Activated T-cell treated with anti-CD3 and anti-CD28 coated beads, Interleukin-2, amount 50 U/mL, for 72 hours (primary cell): ENCODE measurements at places on chromosomes 3 and 15.

- DNase-seq: no peak
Measured at GRCh38 chr3:170350515-170351413, 6.8 kb upstream of the SKIL start.

GRCh38 chr3:141181819-141182218 is 49.8 kb upstream of the PXYLP1 start:
- DNase-seq: no peak

DNA sequence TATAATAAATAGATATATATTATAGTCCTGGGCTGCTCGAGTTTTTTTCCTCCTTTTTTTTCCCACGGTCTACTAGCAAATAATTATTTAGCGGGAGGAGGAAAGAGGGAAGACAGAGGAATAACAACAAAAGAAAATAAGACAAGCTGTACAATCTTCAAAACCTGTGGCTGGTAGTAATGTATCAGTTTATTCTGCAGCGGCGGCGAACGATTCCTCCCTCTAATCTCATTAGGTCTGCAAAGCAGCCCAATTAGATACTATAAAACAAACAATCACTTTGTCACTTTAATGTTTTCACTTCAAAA is 390 bp upstream of the TLE3 start:
- DNase-seq: no peak

- peak; percentile 61 for DNase-seq
Measured at GRCh38 chr15:41935566-41936020, 36.8 kb downstream of the EHD4 start.

DNA sequence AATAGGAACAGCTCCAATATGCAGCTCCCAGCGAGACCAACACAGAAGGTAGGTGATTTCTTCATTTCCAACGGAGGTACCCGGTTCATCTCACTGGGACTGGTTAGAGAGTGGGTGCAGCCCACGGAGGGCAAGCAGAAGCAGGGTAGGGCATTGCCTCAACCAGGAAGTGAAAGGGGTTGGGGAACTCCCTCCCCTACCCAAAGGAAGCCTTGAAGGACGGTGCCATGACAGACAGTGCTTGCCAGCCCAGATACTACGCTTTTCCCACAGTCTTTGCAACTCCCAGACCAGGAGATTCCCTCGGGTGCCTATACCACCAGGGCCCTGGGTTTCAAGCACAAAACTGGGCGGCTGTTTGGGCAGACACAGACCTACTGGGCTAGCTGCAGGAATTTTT is 576.9 kb upstream of the NECTIN3 start:
- no peak for DNase-seq

DNA sequence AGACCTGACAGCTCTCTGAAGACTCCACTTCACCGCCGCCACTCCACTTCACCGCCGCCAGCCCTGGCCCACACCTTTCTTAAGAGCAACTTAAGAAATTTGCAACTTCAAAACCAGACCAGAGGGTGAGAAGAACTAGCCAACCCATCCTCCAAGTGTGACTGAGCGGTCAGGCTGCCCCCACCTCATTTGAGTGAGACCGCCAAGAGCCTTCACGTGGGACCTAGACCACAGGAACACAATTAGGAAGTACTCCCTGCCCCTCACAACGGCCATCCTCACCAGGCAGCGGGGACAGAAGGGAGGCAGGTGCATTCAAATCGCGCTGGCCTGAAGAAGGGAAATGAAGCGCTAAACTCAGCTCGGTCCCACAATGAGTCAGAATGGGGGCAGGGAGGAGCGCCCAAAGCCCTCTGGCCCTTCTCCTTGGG is 156.8 kb upstream of the BCL6 start:
- DNase-seq: no peak

- DNase-seq: no peak
Measured at GRCh38 chr15:101617390-101617965, 34.7 kb downstream of the TM2D3 start.

- DNase-seq: no peak
Measured at GRCh38 chr15:76447728-76448441, 111.3 kb downstream of the ISL2 start.

DNA sequence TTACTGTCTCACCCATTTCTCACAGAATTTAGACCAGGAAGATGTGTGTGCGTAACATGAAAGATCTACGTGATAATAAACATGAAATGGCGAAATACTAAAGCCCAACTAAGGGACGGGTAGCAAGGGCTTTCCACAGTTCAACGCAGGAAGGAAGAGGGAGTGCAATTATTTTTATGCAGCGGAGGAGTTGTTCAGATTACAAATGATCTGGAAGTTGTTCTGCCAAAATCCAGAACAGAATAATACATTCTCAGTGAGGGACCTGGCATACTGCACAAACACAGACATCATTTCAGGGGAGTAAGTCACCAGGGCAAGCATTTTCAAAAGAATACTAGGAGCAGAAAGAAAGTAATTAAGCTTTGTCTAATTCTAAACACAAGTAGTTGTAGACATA is 133.6 kb upstream of the RAP2B start:
- no peak for DNase-seq

GRCh38 chr3:63324621-63325020 is 46.5 kb downstream of the SYNPR start:
- DNase-seq: no peak

- no peak for DNase-seq
Measured at GRCh38 chr3:139425745-139426400, 36.4 kb upstream of the COPB2 start.

GRCh38 chr3:113245761-113246161 is 34.4 kb downstream of the BOC start:
- no peak for DNase-seq

GRCh38 chr3:115632026-115632425 is 8.7 kb downstream of the GAP43 start:
- no peak for DNase-seq

GRCh38 chr3:53023072-53023823 is 22.6 kb downstream of the SFMBT1 start:
- DNase-seq: no peak

GRCh38 chr3:53377794-53378193 is 30.5 kb upstream of the DCP1A start:
- no peak for DNase-seq

DNA sequence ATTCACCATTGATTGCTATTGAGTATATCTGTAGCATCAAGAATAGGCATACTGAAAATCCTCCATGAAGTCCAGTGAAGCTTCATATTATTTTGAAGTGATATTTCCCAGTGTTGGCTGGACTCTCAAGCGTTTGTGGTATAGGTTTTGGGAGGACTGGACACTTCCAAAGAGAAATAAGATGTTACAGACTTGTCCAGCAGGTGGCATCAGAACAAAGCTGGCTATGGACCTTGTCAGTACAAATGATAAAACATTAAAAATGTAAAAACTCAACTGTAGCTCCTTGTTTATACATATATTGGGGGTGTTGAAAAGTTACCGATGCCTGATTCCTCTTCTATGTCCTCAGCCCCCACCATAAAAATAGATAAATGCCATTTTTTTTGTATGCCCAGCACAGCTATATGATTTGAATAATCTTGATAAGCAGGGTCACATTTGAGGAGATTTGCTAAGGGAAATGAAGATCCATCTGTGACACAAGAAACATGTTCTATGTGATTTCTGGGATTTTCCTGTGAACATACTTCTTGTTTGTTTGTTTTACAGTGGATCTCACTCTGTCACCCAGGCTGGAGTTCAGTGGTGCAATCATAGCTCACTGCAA is 54.5 kb upstream of the GOLGA6B start:
- DNase-seq: peak; percentile 14

GRCh38 chr3:65398953-65399352 is 639.8 kb downstream of the MAGI1 start:
- DNase-seq: no peak

DNA sequence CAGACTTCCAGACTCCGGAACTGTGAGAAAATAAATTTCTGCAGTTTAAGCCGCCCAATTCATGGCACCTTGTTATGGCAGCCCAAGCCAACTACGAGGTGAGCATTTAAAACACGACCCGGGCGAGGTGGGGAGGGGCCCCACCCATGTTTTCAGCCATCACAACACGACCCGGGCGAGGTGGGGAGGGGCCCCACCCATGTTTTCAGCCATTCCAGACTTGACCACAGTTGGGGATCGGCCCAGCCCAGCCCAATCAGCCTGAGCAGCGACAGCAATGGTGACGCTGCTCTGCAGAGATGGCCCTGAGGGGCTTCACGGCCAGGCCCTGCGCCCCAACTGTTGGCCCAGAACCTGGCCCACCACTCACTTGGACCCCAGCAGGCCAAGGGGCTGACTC is 93.1 kb downstream of the ATP10A start:
- no peak for DNase-seq

GRCh38 chr3:60912876-60913275 is 338.4 kb downstream of the FHIT start:
- DNase-seq: no peak

GRCh38 chr3:195758721-195759353 is 38.1 kb downstream of the MUC20 start:
- DNase-seq: no peak

GRCh38 chr15:90295270-90295648 is 29.8 kb downstream of the NGRN start:
- DNase-seq: no peak

- no peak for DNase-seq
Measured at GRCh38 chr3:115292677-115293165, 145.6 kb upstream of the ZBTB20 start.

DNA sequence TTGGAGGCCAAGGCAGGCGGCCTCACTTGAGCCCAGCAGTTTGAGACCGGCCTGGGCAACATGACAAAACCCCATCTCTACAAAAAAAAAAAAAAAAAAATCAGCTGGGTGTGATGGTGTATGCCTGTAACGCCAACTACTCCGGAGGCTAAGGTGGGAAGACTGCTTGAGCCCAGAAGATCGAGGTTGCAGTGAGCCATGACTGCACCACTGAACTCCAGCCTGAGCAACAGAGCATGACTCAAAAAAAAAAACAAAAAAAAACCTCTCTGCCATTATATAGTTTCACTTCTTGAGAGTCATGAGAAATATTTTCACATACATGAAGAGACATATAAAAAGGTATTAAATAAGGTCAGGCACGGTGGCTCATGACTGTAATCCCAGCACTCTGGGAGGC is 45.9 kb upstream of the CP start:
- no peak for DNase-seq

DNA sequence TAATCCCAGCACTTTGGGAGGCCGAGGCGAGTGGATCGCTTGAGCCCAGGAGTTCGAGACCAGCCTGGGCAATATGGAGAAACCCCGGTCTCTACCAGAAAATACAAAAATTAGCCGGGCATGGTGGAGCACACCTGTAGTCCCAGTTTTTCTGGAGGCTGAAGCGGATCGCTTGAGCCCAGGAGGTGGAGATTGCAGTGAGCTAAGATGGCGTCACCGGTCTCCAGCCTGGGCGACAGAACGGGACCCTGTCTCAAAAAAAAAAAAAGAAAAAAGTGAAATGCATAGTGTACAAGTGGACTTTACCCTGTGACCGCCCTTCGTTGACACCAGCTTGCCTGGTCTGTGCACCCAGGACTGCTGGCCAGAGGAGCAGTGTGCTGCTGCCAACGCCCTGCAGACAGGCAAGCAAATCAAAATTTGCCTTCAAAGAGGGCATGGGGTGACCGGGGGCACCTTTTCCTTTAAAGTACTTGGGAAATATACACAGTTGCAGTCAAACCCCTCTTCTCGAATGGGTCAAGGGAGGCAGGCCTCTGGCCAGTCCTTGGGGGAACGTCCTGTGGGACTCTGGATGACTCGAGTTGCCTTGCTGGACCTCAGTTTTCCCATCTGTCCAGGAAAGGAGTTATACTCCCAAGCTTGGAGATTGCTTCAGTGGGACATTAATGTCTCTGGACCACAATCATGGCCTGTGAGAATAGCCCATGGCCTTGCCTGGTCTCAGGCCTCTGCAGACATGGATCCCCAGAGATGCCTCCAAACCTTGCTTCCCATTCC is 1.0 kb downstream of the XYLB start:
- no peak for DNase-seq

- DNase-seq: no peak
Measured at GRCh38 chr3:194720048-194720447, 34.4 kb downstream of the FAM43A start.

- no peak for DNase-seq
Measured at GRCh38 chr3:186637686-186638085, 2.5 kb upstream of the FETUB start.

GRCh38 chr15:69277316-69277715 is 21.4 kb upstream of the PAQR5 start:
- DNase-seq: no peak

GRCh38 chr3:164929642-164930041 is 148.7 kb downstream of the SI start:
- DNase-seq: no peak

- DNase-seq: no peak
Measured at GRCh38 chr3:32109256-32109655, 2.8 kb downstream of the GPD1L start.

DNA sequence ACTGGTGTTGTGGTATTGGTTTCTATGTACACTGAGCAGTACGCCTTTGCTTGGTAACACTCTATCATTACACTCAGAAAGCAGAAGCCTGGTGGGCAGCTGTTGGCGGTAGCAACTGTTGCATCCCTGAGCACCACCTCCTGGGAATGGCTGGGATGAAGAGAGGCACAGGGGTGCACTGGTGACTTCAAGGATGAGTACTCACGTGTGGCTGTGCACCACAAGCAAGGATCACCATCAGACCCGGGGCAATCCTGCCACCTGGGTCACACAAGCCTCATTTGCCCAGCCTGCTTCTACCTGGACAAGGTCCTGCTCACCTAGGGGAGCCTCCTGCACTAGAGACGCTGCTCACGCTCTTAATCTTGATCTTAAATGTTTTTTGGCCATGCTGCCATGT is 336.4 kb downstream of the SI start:
- DNase-seq: no peak

DNA sequence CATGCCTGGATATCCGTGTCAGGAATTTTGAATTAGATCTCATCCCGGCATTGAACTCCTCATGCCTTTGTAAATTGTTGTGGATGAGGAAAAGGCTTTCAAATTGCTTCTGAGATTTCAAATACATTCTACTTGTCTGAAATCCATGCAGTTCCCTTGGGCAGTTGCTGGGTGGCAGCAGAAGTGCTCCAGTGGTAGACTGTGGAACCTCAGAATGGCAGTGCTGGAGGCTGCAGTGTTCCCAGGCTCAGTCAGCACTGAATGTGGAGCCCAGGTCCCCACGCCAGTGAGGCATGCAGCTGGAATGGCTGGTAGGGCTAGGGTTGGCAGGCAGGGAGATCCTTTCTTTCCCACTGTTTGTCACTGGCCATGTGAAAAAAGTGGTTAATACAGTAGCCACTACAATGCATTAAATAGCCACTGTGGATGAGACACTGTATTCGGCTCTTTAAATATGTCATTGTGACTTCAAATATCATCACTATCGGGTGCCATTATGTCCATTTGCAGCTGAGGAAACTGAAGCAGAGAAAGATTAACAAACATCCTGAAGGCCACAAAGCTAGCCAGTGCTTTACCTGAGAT is 98.6 kb downstream of the TPRG1 start:
- DNase-seq: peak; percentile 39

DNA sequence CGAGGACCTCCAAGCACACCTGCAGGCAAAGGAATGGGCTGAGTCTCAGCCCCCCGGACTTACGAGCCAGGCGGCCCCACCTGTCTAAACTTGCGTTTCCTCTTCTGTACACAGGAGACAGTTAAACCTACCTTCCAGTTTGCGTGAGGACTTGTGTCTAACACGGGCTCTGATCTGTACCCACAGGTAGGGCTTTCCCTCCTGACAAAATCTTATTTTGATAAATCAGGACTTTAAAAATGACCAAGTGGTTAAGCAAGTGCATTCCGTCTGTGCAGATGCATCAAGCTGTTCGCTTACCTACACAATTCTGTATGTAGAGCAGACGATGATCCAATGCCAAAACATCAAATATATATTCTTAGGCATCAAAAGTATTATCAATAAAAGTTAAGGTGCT is 238.0 kb downstream of the XXYLT1 start:
- no peak for DNase-seq

GRCh38 chr15:81660976-81661375 is 287.0 kb upstream of the TMC3 start:
- no peak for DNase-seq
